Neural crest cell (in vitro differentiated cells): ENCODE measurements at places on chromosomes 11 and 22.

- H3K4me1 ChIP-seq = peaks cover 10% of the 10 kb centered on the region
- H3K27me3 ChIP-seq = peaks cover 42% of the 10 kb centered on the region
- peak; percentile 64 for DNase-seq
- no peaks in the 10 kb centered on the region for H3K36me3 ChIP-seq
- H3K4me3 ChIP-seq = no peak overlapping the region
- H3K27ac ChIP-seq = no peak overlapping the region
Observed at GRCh38 chr11:118953265-118953664, 2.8 kb upstream of the UPK2 start.

DNA sequence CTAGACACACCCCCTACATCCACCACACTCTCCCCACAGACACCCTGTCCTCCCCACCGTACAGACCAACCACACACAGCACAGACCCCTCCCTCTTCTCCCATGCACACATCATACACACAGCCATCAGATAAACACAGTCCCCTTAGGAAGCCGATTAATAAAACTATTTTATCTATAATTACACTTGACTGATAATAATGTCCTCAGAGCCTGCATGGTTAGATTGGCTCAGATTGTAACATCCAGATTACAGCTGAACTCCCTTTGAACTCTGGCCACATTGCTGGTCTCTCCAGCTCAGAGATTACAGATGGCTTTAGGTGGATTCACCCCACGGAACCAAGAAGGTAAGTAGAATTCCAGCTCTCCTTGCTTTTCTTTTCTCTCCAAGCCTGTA is 9.5 kb upstream of the ELF5 start:
- no peak overlapping the region for H3K4me3 ChIP-seq
- H3K27ac ChIP-seq = peak overlapping the region; percentile 53
- H3K4me1 ChIP-seq = no peaks in the 10 kb centered on the region

DNA sequence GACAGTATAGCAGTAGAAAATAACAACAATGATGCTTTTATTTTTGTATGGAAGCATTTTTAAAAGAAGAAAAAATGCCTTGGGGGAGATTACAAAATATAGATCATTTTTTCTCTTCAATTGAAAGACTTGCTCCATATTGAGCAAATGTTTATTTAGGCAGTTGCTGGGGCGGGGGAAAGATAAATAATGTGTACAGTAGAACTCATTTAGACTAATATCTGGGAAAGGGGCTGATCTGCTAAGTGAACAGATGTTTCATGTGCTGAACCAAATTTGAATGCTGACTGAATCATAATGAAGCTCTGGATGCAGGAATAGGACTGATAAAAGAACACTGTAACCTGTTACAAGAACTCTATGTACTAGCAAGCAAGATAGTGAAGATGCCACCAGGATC is 457.1 kb upstream of the TENM4 start:
- H3K27ac ChIP-seq = no peak overlapping the region
- H3K36me3 ChIP-seq = no peaks in the 10 kb centered on the region
- H3K4me1 ChIP-seq = peaks cover 14% of the 10 kb centered on the region
- no peak overlapping the region for H3K4me3 ChIP-seq
- no peak for DNase-seq

DNA sequence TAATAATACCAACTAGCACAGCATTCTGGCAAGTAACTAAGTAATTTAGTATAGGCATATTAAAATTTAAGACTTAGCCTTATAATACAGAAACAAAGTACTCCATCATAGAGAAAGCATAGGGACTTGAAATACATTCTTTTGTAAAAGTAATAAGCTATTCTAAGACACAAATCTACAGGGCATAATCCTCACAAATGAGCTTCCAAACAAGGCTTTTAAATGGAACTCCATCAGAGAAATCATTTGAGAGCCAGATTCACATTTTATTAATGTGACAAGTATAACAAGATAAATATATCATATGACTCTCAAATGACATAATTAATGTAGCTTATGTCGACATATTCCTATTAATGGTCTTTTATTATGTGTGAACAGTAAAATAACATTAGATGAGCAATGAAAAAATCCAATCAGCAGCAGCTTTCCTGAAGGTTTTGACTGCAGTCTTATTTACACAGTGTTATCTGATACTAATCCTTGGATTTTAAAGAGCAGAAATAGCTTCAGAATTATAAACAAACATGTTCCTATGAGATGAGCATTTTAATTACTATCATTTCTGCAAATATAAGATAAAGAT is 241.4 kb downstream of the TTC28 start:
- H3K36me3 ChIP-seq = no peaks in the 10 kb centered on the region
- DNase-seq = no peak
- H3K4me1 ChIP-seq = peaks cover 35% of the 10 kb centered on the region
- H3K27me3 ChIP-seq = no peaks in the 10 kb centered on the region

GRCh38 chr11:99739464-99740089 is 718.8 kb downstream of the CNTN5 start:
- no peaks in the 10 kb centered on the region for H3K36me3 ChIP-seq
- H3K4me1 ChIP-seq = no peaks in the 10 kb centered on the region
- no peak overlapping the region for H3K4me3 ChIP-seq
- no peaks in the 10 kb centered on the region for H3K27me3 ChIP-seq
- peak; percentile 32 for DNase-seq

DNA sequence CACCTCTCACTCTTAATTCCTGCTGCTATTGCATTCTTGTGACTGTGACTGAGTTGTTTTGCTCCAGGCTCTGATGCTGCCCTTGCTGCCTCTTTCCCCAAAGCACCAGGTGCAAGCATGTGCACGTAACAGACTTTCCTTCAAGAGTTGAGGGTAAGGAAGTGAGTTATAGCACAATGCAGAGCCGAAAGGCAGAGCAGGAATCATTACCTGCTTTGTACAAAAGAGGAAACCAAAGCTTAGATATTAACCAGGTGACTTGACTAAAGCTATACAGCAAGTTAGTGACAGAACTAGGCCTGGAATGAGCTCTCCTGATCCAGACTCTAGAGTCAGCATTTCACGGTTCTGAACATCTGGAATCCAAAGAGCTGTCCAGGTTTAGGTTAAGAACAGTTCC is 33.6 kb downstream of the NEU3 start:
- DNase-seq = no peak
- no peaks in the 10 kb centered on the region for H3K27me3 ChIP-seq
- peaks cover 15% of the 10 kb centered on the region for H3K36me3 ChIP-seq
- peaks cover 21% of the 10 kb centered on the region for H3K4me1 ChIP-seq

DNA sequence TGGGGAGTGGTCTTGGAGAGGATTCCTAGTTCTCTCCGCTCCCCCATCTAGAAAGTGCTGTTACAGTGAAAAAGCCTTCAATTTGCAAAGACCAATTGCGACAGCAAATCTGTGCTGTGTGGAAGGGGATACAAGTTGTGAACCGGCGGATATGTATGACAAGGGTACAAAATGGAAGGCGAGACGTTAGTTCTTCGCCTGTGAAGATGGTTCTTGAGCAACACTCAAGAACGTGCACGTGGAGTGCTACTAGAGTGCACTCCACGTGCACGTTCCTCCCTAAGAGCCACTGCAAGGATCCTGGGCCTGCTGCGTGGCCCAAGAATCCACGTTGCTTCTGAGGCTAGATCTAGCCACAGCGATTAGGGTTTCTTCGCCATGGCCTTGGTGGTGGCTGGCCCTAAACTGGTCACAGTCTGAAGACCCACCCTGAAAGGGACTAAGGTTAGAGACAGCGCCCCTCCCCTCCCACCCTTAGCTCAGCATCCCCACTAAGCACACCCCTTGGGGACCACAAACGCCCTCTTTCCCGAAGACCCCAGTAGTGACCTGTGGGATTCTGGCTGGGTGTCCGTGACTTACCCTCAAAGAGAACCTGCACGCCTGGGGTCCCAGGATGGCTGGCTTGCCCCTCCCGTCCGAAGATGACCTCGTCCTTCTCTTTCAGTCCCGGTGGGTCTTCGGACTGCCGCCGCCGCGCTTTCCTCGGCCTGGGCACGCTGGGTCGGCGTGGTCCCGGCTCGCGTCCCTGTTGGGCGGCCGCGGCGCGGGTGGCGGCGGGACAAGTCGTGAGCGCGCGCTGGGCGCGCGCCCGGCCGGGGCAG is 519 bp upstream of the PDE3B start:
- no peaks in the 10 kb centered on the region for H3K36me3 ChIP-seq
- DNase-seq = peak; percentile 1
- peaks cover 42% of the 10 kb centered on the region for H3K4me1 ChIP-seq
- H3K27ac ChIP-seq = no peak overlapping the region

DNA sequence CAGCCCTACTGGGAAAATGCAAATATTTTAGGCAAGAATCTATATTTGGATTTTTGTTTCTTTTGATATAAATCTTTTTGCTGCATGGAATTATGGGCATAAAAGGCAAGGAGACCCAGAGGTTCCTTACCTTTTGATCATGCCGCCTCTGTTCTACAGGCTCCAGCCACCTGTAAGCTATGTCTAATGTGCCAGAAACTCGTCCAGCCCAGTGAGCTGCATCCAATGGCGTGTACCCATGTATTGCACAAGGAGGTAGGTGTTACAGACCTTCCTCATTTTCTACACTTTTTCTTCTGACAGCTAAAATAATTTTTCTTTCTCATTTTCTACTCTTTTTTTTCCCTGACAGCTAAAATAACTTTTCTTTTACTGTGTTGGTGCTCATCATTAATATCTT is 8.2 kb upstream of the BACE1-AS start:
- DNase-seq = no peak
- no peaks in the 10 kb centered on the region for H3K4me1 ChIP-seq
- no peak overlapping the region for H3K4me3 ChIP-seq
- no peak overlapping the region for H3K27ac ChIP-seq
- no peaks in the 10 kb centered on the region for H3K27me3 ChIP-seq

DNA sequence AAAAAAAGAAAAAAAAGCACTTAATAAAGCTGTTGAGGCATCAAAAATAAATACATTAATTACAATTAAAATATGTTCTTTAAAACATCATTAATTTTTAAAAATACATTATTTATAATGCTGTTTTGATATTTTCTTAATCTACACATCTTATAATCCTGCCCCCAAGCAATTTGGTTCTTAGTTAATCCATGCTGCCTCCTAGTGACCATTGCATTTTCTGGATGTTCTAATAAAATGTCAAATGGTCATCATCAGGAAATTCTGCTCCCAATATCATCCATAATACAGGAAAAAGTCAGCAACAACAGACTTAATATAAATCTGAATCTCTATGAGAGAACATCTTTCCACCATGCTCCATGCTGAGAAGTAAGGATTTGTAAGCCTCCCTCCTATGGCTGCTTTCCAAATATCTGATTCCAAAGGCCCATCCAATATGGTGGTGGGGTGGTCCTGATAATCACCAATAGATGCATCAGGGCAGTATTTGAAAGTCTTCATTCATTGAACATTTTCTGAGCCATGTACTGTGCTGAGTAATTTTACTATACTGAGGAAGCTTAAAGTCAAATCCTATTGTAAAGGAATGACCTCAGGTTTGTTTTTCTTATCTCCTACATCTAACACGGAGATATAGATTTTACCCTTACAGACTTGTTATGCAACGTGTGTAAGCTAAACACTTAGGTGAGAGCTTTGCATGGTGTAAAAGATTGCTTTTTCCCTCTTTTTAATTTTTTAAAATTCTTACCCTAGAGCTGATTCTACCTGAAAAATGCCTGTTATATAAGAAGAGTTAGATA is 124.7 kb upstream of the BMAL1 start:
- no peak overlapping the region for H3K4me3 ChIP-seq
- no peaks in the 10 kb centered on the region for H3K36me3 ChIP-seq
- H3K4me1 ChIP-seq = peaks cover 3% of the 10 kb centered on the region
- DNase-seq = no peak
- H3K27me3 ChIP-seq = no peaks in the 10 kb centered on the region
- no peak overlapping the region for H3K27ac ChIP-seq

- DNase-seq = no peak
- peak within 1 kb of the TSS; percentile 76 for H3K27ac ChIP-seq
- no peaks in the 10 kb centered on the region for H3K36me3 ChIP-seq
Observed at GRCh38 chr11:41459465-41460401, at the start of gene LRRC4C. Gene LRRC4C (minus strand): TSS chr11:41459652.

- H3K36me3 ChIP-seq = no peaks in the 10 kb centered on the region
- H3K4me3 ChIP-seq = no peak overlapping the region
- DNase-seq = no peak
- H3K27ac ChIP-seq = no peak overlapping the region
- peaks cover 12% of the 10 kb centered on the region for H3K27me3 ChIP-seq
- peaks cover 10% of the 10 kb centered on the region for H3K4me1 ChIP-seq
Observed at GRCh38 chr11:44532809-44533208, 32.7 kb upstream of the CD82 start.

- no peak overlapping the region for H3K27ac ChIP-seq
- H3K36me3 ChIP-seq = no peaks in the 10 kb centered on the region
- H3K4me3 ChIP-seq = no peak overlapping the region
- peaks cover 5% of the 10 kb centered on the region for H3K27me3 ChIP-seq
Observed at GRCh38 chr11:112548641-112549040, 288.0 kb upstream of the PLET1 start.

- no peaks in the 10 kb centered on the region for H3K36me3 ChIP-seq
- no peak for DNase-seq
- H3K27me3 ChIP-seq = no peaks in the 10 kb centered on the region
- H3K4me3 ChIP-seq = no peak overlapping the region
Observed at GRCh38 chr11:69575296-69576068, 65.5 kb upstream of the CCND1 start.

- H3K4me3 ChIP-seq = no peak overlapping the region
- no peak for DNase-seq
- no peaks in the 10 kb centered on the region for H3K27me3 ChIP-seq
- H3K36me3 ChIP-seq = peaks cover 4% of the 10 kb centered on the region
- H3K27ac ChIP-seq = peak overlapping the region; percentile 19
- peaks cover 52% of the 10 kb centered on the region for H3K4me1 ChIP-seq
Observed at GRCh38 chr22:19962909-19963806, 21.5 kb upstream of the TXNRD2 start.

DNA sequence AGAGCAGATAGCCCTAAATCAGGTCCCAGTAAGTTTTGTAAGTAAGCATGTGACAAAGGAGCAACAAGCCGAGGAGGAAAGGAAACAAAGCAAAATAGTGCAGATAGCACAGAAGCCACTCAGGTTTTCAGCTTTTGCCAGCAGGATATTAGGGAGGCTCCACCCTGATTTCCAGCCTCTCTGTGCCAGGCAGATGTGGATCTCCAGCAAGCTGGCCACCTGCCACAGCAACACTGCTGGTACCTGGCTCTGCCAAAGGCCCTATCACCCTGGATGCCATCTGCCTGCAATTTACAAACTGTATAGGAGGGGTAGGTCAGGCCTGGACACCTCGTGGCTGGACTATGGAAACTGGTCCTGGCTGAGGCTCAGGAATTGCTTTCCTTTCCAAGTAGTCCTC is 12.2 kb upstream of the NNMT start:
- H3K36me3 ChIP-seq = no peaks in the 10 kb centered on the region
- H3K27me3 ChIP-seq = no peaks in the 10 kb centered on the region
- peaks cover 5% of the 10 kb centered on the region for H3K4me1 ChIP-seq
- H3K27ac ChIP-seq = no peak overlapping the region

DNA sequence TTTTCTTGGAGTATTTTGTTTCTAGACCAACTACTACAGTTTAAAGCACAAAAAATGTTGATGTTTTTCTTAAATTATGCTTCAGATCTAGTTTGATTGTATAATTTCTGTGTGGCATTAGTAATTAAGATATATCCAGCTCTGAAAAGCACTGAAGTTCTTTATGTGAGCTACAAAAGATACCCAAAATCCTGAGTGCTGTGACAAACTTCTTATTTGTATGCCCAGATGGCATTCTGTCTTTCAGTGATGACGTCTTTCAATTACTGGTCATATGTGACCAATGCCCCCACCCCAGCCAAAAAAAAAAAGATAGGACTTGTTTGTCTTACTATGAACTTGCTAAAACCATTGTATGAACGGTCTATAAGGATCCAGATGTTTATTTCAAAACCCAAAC is 51.3 kb downstream of the BIRC2 start:
- H3K27me3 ChIP-seq = no peaks in the 10 kb centered on the region
- H3K27ac ChIP-seq = peak overlapping the region; percentile 87
- peaks cover 20% of the 10 kb centered on the region for H3K36me3 ChIP-seq
- no peak for DNase-seq
- H3K4me3 ChIP-seq = no peak overlapping the region

GRCh38 chr22:49838771-49839717 is 11.4 kb upstream of the BRD1 start:
- no peak overlapping the region for H3K4me3 ChIP-seq
- H3K4me1 ChIP-seq = peaks cover 4% of the 10 kb centered on the region
- peaks cover 31% of the 10 kb centered on the region for H3K27me3 ChIP-seq
- DNase-seq = no peak
- no peak overlapping the region for H3K27ac ChIP-seq
